Activated CD4-positive, alpha-beta T cell treated with anti-CD3 and anti-CD28 coated beads for 24 hours (primary cell): ENCODE measurements at places on chromosomes 6 and 20.

DNA sequence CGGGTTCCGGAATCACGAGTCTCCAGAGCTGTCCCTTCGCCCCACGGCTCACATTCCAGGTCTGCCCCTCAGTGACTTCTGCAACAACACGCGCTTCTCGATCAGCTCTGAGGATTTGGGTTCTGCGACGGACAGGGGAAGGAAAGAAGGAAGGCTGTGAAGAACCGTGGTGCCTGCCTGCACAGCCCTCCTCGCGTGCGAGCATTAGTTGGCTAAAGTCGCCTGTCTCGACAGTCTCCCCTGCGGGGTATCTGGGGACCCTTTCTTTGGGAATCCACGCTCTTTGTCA is 23.1 kb downstream of the VPS52 start:
- no peak for DNase-seq

- no peak for DNase-seq
Observed at GRCh38 chr6:17719323-17720041, 12.8 kb upstream of the NUP153 start.

GRCh38 chr6:3315841-3316240 is 57.1 kb downstream of the PSMG4 start:
- no peak for DNase-seq

- no peak for DNase-seq
Observed at GRCh38 chr6:87308970-87309369, 13.4 kb upstream of the SMIM8 start.

DNA sequence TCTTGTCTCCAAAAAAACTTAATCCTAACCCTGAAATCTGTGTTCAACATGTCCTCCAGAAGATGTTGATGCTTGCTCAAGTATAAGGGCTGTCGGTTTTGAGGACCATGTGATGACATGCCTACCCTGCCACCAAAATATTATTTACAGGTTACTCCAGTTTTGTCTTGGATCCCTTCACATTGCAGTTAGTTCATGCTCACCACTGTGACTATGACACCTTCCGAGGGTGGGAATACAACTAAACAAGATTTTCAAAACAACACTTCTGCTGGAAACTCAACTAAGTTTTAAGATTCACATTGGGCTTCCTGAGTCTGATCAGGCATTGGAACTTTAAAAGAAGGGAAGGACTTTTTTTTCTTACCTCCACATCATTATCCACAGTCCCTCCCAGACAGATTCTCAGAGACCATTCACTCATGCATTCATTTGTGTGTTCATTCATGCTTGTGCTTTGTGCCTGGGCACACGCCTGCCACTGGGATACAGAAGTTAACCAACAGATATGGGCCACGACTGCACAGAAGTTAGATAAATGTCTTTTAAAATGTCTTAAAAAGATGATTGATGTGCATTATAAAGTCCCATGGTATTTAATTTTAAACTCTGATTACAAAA is 118.7 kb upstream of the GJE1 start:
- no peak for DNase-seq

DNA sequence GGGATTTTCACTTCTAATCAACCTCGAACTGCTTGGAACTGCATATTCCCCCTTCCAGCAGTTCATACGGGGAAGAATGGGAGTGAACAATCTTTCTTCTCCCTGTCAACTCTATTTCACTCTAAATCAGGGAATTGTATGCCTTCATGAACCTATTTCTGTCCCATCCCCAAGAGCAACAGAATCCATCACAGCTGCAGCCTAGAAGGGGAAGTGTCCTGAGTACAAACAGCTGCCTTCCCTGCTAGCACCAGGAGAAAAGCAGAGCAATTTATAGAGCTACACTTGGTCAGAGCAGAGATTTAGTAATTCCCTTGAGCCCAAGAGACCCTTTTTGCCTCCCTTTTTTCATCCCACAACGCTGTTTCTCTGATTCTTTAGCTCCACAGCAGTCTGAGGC is 208.4 kb downstream of the ADGRG6 start:
- no peak for DNase-seq

GRCh38 chr20:46305331-46305972 is 2.8 kb downstream of the CDH22 start:
- DNase-seq: no peak

GRCh38 chr6:52065621-52066020 is 21.8 kb downstream of the PKHD1 start:
- DNase-seq: no peak

GRCh38 chr6:146868671-146869209 is 270.0 kb downstream of the ADGB start:
- no peak for DNase-seq

DNA sequence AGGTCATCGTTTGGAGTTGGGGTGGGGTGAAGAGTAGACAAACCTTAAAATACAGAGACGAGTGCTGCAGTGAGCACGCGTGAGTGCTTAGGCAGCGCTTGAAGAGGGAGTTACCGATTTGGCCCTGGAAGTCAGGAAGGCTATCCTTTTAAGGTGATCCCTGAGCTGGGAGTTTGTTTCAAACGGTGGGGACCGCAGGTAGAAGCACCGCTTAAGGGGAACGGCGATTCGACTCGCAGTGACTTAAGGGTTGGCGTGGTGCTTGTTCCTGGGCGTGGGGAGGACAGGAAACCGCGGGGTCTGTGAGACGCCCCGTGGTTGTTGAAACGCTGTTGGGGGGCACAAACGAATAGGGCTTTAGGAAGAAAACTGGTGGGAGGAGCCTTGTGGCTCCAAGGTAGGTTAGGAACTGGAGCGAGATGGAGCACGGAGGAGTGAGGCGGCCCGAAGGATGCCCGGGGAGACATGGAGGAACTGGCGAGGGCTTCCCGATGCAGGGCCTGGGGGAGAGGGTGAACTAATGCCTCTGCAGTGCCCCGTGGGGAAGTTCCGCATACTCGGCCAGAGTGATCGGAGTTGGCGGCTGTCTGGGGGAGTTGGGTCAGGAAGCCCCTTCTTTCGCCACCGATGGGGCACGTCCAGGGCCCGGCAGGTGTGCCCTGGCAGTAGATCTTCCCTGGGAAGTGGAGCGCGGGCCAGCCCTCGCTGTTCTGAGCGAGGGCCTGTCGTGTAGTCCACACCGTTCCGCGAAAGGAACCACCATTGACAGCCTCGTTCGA is 1.3 kb upstream of the CDYL start:
- DNase-seq: peak; percentile 5

DNA sequence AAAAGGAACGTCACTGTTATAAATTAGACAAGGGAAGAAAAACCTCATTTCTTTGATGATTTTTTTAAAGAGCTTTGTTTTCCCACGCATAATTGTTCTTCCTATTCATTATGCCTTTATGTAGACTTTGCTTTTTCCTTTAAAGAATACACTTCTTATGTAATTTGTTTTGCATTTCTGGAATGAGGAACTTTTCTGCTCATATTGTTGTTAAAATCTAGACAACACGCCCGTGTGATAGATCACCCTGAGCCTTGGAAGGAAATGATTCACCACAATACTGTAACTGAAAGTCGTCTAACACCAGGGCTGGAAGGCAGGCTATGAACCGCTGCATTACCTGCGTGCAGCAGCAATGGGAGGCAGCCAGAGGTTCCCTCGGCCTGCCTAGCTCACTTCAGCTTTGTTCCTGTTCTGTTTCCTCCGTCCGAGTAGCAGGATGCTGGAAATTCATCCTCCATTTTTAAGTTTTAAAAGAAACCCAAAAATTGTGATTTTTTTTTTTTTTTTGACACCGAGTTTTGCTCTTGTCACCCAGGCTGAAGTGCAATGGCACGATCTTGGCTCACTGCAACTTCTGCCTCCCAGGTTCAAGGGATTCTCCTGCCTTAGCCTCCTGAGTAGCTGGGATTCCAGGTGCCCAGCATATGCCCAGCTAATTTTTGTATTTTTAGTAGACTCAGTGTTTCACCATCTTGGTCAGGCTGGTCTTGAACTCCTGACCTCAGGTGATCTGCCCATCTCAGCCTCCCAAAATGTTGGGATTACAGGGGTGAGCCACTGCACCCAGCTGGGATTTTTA is 49.6 kb upstream of the ZNF217 start:
- peak; percentile 31 for DNase-seq

DNA sequence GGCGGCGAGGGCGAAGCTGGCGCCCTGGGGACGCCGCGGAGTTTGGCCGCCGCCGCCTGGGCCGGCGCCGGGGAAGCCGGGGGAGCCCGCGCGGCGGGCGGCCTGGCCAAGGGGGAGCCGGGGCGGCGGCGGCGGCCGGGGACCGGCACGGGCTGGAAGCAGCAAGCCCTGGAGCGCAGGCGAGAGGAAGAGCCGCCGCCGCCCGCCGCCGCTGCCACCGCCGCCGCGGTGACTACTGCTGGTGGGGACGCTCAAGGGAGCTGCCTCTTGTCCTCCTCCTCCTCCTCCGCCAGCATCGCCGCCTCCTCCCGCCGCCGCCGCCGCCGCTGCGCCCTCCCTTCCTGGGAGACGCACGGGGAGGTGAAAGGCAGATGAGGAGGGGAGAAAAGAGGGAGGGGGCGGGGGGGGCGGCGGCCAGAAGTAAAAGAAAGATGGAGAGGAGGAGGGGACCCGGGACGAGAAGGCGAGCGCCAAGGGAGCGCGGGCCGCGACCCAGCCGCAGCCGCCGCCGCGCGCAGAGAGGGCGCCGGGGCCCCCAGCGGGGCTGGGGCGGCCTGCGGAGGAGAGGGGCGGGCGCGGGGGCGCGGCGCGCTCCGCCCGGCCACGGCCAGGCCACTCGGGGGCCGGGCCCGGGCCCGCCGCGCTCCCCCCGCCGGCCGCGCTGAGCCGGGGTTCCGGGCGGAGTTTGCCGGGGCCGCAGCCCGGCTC is 846 bp downstream of the PDE10A start:
- DNase-seq: no peak

- no peak for DNase-seq
Observed at GRCh38 chr6:53282741-53283140, 66.0 kb downstream of the ELOVL5 start.

- DNase-seq: no peak
Observed at GRCh38 chr6:11645016-11645415, 107.5 kb downstream of the TMEM170B start.

- DNase-seq: no peak
Observed at GRCh38 chr6:113137426-113137825, 719.7 kb upstream of the MARCKS start.

- DNase-seq: no peak
Observed at GRCh38 chr6:15153191-15153590, 92.7 kb upstream of the JARID2 start.

DNA sequence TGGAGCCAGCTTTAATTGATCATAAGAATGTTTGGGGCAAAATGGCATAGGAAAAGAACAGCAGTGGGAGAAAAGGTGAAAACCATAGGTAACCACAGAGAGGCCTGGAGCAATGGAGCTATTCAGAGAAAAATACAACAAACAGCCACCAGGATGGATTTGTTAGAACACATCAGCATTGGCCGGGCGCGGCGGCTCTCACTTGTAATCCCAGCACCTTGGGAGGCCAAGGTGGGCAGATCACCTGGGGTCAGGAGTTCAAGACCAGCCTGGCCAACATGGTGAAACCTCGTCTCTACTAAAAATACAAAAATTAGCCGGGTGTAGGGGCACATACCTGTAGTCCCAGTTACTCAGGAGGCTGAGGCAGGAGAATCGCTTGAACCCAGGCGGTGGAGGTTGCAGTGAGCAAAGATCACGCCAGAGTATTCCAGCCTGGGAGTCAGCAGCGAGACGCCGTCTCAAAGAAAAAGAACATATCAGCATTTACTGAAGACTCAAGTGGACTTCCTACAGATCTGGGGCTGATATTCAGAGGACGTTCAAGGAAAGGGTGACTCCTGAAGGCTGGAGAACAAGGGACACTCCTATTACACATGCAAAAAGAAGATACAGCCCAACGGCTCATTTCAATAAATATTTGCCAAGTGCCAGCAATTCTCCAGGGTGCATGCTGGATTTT is 20.2 kb downstream of the SNHG17 start:
- no peak for DNase-seq

DNA sequence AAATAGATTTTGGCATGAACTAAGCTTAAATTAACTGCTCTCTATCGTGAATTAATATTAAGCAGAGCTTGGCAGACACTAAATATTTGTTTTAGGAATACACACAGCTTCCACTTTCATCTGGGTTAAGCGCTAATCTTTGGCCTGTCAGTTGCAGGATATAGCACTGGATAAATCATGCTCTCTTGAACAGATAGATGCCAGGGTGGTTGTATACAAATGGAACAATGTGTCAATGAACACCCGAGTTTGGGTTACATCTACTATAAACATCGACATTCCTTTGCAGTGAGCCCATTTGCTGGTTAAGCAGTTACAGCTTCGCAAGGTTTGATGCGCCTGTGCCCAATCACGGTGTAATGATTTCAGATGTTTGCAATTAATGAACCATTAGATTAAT is 338.2 kb upstream of the ZFP64 start:
- DNase-seq: no peak

DNA sequence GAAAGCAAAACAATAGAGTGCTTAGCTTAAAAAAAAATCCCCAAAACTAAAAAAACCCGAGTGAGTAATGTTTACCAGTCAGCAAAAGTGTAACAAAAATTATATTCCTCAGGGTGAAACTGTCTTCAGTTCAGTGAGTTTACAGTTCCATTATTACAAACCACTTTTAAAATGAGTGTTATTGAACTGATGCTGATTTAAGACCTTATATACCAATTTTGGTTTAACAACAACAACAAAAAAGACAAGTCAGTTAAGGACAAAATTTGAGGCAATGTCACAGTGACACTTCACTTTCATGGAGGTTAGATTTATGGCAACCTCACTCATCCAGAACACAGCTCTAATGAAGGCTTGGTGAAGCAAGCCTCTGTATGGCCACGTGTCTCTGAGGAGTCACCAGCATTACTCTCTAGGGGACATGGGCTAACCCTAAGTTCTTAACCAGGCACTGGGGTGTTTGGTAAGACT is 630.8 kb downstream of the PHF3 start:
- no peak for DNase-seq

DNA sequence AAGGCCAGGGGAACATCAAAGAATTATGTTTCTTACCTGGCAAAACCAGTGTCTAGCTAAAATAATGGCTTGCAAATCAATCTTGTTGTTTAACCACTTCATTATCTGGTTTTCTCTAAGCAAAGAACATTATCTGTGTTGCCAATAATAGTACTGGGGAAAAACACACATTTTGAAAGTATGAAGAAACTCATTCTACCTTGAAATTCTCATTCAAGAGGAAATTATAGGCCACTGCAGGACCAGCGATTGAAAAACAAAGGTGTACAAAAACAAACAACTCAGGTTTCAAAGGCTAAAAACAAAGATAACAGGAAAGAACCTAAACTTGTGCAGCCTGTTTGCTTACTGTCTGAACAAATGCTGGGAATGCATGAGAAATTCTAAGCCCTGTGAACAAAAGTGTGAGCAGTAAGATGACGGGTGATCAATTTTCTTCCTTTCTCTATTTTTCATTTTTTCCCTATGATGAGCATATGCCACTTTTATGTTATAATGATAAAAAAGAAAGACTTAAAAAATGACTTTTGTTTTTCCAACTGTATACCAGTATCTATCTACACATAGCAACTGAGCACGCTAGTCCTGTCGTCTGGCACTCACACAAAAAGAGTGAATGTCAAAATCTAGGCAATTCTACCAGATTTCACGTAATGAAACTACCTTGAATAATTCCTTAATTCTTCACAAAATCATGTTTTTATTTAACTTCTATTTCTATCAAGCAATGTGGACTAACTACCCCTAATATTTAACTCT is 117.9 kb downstream of the SGK1 start:
- DNase-seq: no peak

GRCh38 chr20:21504323-21504722 is 9.5 kb downstream of the NKX2-2 start:
- no peak for DNase-seq
